ENCODE measurements at places on chromosomes 5 and 9.

DNA sequence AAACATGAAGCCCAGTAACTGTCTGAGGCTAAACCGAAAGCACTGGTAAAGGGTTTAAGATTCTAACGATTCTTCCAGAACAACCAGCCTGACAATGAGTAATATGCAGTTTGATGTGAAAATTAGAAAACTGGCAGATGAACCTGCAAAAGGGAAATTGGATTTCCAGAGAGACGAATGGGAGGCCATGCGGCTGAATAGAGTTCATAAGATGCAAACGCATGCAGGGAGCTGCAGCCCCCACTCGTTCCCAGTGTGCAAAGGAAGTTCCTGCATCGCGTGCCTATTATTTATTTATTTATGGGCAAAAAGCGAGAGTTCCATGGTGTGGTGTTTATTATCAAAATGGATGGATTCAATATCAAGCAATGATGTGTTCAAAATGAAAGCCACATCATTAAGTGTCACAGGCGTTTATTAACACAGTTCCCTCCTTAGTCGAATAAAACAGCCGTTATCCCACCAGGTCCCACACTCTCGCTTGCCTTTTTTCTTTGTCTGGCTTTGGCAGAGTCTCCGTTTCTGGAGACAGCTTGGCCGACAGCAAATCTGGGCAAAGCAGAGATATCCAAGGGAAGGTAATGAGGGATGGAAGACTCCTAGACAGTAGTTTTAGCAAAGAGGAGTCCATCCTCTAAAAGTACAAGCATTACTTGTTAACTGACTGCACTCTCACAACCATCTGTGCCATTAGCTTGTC lies 451.4 kb downstream of the KDM4C start:
- DNase-seq, result no peak

DNA sequence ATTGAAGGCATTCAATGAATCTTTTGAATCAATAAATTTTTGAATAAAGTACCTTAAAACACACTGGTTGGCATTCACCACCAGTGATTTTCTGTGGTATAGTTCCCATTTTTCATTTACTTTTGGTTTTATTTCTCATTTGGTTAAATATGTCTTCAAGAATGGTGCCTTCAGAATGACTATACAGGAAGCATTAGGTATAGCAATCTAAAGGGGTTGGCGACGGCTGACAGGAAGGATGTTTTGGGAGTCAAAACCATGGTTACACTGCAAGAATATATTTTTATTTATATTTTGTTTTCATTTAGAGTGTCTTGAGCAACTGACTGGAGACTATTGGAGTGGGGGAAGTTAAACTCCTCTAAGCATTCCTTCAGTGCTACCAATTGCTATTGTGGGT lies 235.7 kb downstream of the HTR1A start:
- no peak for DNase-seq

- no peak for DNase-seq
Measured at GRCh38 chr9:1977026-1977425, 38.1 kb upstream of the SMARCA2 start.

GRCh38 chr9:130561056-130561455 lies 18.3 kb upstream of the FUBP3 start:
- DNase-seq, result no peak

DNA sequence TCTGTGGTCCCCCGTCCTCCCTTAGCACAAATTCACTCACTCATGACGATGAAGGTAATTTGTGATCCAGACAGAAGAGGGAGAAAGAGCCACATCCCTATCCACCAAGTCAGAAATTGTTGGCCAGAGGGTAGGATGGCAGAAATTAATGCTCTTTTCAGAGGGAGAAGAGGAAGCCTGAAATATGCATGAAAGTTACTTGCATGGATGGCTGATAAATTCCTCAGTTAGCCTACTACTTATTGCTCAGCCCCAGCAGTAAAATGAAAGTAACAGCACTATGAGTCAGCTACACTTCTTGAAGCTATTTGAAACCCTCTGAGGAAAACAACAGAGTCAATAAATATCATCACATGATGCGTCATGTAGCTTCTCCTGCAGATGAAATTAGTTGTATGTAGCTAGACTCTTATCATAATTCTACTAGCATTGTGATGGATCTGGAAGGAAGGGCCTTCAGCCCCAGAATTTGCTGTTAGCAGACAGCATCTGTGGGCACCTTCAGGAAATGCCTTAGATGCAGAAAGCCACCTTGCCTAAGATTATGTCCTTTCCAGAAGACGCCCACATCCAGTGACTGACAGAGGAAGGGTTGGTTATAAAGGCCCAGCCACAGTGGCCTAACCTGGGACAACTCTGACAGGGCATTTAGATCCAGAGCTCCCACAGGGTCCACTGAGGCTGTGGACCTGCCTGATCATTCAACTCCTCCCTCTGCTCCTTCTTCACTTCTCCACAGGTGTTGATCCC lies 81.2 kb upstream of the CCDC112 start:
- no peak for DNase-seq

- DNase-seq, result no peak
Measured at GRCh38 chr5:4991925-4992324, 148.2 kb upstream of the ADAMTS16 start.

GRCh38 chr5:177316005-177316404 lies 4.3 kb upstream of the MXD3 start:
- DNase-seq, result no peak

DNA sequence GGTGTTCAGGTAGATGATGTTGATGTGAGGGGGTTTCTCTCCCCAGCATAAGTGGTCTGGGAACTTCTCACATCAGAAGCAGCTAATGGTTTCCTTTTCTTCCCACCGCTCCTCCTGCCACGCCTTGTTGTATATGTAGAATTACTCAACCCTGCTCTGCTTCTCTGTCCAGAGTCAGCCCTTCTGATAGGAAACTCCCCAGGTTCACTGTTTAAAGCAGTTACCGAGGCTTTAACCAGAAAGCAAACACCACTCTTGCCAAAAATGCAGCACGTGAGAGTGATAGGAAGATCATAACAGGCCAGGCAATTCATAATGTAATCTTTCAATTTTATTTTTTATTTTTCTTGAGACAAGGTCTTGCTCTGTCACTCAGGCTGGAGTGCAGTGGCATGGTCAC lies 10.5 kb upstream of the TMEM252 start:
- no peak for DNase-seq

GRCh38 chr5:123444016-123444415 lies 20.8 kb upstream of the CEP120 start:
- no peak for DNase-seq

- no peak for DNase-seq
Measured at GRCh38 chr9:2465921-2466460, 155.6 kb upstream of the VLDLR start.

GRCh38 chr9:137089232-137089947 lies 2.6 kb downstream of the MAN1B1 start:
- DNase-seq, result no peak

DNA sequence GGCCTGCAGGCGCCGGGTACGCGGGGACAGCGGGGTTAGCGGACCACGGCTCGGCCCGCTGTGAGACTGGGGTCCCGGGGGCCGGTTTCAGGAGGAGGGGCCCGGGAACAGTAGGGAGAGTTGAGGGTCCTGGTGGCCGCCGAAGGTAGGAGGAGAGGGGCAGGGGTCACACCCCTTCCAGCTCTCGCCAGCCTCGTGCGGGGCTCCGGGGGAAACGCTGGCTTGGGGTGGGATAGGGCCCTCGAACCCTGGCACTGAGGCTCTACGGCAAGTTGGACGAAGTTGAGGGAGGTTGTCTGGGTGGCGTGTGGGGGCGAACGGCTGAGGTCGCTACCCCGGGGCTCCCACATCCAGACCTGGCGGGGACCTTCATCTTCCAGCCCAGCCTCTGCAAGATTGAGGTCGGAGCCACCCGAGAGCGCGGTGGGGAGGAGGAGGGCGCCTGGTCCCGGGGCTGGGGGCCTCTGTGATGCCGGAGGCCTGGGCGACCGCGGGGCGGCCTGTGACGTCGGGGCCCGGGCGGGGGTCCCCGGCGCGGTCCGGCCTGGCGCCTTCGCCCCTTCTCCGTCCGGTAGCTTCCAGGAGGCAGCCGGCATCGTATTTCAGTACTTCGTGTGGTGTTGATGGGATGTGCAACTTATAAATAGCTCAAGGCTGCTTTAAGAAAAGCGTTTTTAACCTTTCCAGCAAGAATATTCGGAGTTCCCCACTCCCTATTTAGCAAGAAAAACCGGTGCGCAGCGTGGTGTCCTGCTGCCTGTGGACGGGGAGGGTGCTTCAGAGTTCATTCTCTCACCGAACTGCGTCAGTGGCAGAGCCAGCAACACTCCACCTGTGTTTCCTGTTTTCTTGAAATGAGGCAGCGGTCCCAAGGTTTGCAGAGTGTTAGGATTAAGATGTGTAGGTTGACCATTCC lies 902 bp downstream of the HABP4 start:
- no peak for DNase-seq

DNA sequence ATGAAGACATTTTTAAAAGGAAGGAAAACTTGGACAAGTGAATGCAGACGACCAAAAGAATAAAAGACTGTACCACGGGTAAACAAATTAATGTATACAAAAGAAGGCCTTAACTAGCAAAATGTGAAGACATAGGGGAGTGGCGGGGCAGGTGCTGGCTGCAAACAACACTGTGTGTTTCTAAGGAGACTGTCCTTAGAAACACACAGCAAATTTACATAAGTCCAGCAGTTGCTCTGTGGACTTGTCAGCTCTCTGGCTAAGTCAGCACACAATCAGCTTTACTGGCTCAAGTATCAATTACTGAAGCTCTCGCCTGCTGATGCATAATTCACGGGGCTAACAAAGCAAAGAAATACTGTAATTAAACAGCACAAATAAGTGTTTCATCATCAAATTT lies 24.8 kb downstream of the PTBP3 start:
- no peak for DNase-seq

DNA sequence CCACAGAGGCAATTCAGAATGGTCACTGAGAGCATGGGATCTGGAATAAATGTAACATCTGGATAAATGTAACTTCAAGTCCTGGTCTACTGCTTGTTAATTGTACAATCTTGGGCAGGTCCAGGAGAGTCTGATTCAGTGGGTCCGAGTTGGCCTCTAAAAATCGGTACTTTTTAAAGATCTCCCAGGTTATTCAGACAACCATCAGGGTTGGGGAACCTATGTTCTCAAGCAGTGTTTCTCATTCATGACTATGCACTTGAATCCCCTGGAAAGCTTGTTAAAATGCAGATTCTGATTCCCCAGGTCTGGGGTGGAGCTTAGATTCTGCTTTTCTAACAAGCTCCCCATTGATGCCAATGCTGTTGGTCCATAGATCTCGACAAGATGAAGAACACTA lies 14.8 kb downstream of the ANXA1 start:
- DNase-seq, result no peak

- DNase-seq, result no peak
Measured at GRCh38 chr9:85964949-85965348, 24.0 kb downstream of the NAA35 start.

- DNase-seq, result no peak
Measured at GRCh38 chr5:170603109-170603508, 99.3 kb downstream of the KCNIP1 start.

DNA sequence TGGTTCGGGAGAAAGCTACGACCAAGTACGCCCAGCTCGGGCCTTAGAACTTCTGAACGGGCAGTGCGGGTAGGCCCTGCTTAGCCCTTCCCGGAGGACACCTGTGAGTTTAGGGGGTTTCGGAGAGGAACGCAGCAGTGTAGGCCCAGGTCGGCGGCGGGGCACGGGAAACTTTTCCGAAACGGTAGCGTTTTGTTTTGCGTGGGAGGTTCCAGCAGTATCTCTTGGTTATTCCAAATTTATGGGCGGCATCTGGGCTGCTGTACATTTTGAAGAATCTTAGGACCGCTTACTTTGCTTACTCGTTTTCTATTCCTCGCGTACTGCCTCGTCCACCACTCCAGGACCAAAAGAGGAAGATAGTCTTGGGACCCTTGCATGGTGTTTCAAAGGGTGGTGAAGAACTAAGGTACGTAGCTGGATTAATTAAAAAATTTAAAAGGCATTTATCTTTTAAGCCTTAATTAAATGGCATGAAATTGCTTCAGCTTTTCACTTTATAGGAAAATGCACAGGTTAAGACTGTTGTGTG lies 492 bp downstream of the TENT2 start:
- no peak for DNase-seq

GRCh38 chr5:169029661-169030274 lies 271.2 kb downstream of the SLIT3 start:
- no peak for DNase-seq

DNA sequence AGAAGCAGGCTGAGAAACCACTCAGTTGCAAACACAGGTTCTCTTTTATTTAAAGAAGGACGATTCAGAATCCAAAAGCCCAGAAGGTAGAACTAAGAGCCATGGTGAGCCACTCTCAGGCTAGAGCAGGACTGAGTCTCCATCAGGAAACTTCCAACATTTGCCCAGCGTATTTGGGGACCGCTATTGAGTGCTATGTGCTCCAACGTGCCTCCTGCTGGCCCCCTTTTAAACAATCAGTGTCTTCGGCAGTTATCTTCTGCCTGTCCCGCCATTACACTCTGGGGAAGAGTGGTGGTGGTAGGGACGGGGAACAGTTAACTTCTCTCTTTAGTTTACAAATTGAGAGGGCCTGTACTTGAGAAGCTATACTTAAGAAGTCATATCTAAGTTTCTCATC lies 78.1 kb downstream of the DENND1A start:
- no peak for DNase-seq

DNA sequence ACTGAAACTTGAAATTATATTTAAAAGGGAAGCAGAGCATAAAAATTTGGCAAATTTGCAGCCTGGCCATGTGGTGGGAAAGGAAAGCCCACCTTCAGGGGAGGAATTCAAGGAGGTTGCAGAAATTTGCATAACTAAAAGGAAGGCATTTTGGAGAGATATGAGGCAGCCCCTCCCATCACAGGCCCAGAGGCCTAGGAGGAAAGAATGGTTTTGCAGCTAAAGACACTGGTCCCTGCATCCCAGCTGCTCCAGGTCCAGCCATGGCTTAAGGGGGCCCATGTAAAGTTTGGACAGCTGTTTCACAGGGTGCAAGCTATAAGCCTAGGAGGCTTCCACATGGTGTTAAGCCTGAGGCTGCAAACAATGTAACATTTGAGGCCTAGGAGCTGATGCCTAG lies 212.5 kb downstream of the NNT start:
- DNase-seq, result no peak

DNA sequence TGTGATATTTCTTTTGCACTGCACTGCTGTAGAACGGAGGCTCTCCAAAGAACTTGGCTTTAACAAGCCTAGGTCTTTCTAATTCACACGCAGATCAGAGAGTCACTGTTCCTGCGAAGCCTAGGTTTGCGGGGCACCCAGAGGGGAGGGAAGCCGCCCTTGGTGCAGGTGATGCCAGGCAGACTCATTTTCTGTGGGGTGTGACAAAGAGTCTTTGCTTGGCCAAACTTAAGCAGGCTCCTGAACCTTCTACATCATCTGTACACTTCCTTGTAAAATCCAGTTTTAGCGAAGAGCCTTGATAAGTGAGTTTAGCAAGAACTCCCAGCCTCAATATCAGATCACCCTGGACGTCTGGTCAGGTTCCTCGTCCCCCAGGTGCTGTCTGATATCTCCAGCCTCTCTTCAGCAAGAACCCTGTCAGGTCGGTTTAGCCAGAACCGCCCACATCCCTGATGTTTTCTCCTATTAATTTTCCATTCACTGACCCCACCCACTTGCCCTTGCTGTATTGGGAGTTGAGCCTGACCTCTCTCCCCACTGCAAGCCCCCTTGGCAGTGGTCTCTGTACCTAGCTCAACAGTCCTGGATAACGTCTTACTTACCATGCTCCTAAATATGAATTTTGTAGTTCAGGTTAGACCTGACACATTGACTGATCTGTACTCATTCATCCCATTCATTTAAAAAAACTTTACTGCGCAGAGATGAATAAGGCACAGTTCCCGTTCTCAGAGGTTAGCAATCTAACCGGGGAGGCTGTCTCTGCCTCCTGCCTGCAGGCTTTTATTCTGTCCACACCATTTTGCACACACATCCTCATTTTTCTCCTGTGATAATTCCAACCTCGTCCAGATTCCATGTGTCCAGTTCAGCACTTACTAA lies 880 bp upstream of the UBAC1 start:
- no peak for DNase-seq

- DNase-seq, result no peak
Measured at GRCh38 chr5:149172709-149173505, 31.6 kb downstream of the ABLIM3 start.
